ENCODE measurements at places on chromosomes 2 and 18.

DNA sequence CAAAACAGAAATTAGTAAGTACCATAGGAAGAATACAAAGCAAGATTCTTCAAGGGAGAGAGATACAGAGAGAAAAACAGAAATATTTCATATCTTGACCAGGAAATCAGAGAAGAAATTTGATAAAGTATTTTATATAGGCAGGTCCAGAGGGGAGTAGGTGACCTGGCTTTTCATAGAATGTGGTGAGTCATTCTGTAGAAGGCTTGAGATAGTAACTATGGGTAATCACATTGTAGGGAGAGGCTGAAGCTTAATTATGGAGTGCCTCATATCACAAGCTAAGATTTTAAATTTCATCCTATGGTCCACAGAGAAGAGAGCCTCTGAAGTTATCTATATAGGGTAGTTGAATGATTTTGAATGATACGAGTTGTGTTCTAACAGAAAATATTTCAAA, 195.0 kb upstream of the CYRIA start:
- DNase-seq: no peak

GRCh38 chr2:85823951-85824350, 64.8 kb downstream of the ST3GAL5 start:
- DNase-seq: no peak

- DNase-seq: no peak
Measured at GRCh38 chr2:62806231-62806630, 100.7 kb downstream of the EHBP1 start.

- no peak for DNase-seq
Measured at GRCh38 chr2:29518010-29518409, 402.8 kb downstream of the CLIP4 start.

DNA sequence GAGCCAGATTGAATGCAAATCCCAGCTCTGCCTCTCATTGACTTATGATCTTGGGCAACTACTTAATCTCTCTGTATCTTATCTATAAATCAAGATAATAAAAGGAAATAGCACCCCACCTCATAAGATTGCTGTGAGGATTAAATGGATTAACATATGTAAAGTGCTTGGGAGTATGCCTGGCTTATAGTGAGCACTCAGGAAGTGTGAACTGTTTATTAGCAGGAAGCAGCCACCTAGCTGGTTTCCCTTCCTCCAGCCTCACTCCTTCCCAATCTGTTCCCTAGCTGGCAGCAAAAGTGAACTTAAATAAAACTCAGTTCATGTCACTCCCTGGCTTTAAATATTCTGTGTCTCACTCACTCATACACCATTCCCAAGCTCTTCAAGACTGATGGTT, 526.6 kb upstream of the PKDCC start:
- DNase-seq: no peak

GRCh38 chr2:27522400-27522945, 25.8 kb downstream of the GCKR start:
- DNase-seq: no peak

DNA sequence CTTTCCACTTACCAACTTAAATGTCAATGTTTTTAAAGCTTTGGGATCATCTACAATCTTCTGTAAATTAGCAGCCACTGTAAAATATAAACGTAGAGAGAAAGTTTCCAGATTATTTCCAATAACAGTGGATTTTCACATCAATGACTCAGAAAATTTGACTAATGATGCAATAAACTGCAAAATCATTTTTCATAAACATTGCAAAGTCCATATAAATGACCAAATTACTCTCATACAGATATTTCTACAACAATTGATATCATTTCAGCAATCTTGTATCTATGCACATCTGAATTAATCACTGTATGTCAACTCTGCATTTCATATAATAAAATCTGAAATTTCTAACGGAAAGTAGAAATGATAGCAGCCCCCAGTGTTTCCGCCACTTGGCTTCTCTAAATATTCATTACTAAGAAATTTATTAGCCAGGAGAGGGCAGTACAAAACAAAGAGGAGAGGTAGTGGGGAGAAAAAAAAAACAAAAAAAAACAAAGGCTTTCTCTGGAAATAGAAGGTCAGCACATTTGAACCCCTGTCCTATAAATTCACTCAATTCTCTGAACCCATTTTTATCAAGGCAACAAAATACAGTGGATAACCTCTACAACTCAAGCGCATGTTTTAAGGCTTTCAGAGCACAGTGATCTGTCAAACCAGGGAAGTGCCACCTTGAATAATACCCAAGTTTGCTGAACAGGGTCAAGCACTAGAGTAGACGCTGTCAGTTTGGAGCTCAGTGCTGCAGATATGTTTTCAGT, 282.6 kb downstream of the STK39 start:
- DNase-seq: no peak

DNA sequence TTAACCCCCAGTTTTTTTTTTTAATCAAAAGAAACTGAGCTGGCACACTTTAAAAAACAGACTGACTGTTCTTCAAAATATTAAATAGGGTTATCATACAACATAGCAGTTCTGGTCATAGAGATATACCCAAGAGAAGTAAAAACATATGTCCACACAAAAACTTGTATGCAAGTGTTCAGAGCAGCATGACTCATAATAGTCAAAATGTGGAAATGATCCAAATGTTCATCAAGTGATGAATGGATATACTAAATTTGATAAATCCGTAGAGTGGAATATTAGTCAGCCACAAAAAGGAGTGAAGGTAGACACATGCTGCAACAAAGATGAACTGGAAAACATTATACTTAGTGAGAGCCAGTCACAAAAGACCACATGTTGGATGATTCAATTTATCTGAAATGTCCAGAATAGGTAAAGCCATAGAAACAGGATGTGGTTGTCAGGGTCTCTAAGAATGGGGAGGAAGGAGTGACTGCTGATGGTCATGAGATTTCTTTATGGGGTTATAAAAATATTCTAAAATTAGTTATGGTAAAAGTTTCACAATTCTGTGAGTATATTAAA, 5.1 kb downstream of the SMIM21 start:
- DNase-seq: no peak

DNA sequence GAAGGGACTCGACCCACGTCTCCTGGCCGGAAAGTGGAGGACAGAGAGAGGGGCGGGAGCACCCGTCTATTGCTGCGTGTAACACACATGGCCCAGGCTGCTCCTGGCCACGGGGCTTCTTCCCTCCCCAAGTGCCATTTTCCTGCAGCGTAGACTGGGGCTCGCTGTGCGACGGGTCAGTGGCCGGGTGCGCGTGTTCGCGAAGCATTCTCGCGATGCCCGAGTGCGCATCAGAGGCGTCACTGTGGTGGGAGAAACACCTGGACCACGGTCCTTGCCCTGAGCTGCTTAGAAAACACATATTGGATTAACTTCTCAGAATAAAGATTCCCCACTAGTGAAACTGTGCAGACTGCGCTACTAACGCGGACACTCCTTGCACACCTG, 200.8 kb downstream of the EIPR1 start:
- no peak for DNase-seq

GRCh38 chr2:161233858-161234431, 73.7 kb downstream of the TANK start:
- DNase-seq: no peak

DNA sequence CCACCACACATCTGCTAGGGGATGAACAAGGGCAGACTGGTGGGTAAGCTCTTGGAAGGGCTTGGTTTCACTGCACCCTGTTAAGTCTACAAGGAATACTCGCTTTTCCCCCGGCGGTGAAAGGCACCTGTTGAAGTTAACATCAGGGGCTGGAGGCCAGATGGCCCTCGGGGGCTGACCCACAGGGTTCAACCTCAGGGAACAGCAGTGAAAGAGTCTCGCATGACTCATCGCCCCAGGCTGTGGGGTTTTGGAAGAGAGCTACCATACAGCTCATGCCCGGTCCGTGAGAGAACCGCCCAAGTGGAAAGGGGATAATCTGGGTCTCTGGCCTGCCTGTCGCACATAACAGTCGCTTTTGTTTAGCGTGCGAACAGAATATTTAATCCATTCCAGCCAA, 748.0 kb downstream of the DPP10 start:
- DNase-seq: no peak

DNA sequence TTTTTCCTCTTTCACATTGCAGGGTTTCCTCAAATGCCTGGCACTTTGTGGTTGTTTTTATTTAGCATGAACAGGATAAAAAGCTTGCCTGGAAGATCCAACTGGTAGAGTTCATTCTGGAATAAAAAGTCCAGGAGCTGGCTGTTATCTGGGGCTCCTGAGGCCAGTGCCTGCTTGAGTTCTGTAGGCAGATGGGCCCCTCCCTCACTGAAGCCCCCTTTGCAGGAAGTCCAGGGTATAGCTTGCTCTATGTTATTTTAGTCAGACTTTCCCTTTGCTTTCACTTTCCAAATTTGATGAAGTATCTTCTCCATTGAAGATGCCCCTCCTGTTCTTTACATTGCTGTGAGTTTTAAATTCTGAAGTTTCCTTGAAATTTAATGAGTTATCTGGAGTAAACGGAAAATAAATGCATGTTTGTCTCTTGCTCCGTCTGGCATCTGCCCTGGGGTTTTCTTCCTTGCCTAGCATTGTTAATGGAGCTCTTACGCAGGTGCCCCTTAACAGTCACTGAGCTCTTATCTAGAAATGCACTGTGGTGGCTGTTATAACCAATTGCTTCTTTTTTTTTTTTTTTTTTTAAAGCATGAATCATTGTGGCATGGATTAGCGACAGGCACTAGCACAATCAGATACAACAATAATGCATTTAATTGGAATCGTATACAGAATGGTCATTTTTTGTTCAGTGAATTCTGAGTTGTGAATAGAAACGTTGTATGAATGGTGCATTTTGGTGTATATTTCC, 27.0 kb upstream of the LPIN1 start:
- no peak for DNase-seq

GRCh38 chr2:31693882-31694281, 113.1 kb upstream of the SRD5A2 start:
- no peak for DNase-seq

DNA sequence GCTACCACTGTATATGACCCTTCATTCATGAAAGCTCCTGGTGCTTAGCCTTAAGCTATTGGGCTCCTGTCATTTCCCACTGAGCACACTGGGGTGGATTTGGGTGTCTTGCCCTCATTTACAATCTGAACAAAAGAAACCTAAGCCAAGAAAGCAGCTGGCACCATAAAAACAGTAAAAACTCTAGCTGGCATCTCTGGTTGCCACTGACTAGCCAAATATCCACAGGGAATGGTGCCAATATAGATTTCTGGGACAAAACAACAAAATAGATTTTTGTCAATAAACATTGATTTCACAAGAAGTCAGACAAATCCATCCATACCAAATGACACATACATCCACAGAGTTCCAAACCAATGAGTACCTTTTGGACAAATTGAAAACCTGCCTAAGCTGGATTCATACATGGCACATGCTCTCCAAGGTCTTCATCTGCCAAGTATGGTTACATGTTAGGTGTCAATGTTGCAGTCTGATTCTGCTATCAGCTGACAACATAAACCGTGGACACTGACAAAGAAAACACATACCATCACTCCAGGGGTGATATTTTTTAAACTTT, 1081.5 kb upstream of the ZEB2 start:
- no peak for DNase-seq

DNA sequence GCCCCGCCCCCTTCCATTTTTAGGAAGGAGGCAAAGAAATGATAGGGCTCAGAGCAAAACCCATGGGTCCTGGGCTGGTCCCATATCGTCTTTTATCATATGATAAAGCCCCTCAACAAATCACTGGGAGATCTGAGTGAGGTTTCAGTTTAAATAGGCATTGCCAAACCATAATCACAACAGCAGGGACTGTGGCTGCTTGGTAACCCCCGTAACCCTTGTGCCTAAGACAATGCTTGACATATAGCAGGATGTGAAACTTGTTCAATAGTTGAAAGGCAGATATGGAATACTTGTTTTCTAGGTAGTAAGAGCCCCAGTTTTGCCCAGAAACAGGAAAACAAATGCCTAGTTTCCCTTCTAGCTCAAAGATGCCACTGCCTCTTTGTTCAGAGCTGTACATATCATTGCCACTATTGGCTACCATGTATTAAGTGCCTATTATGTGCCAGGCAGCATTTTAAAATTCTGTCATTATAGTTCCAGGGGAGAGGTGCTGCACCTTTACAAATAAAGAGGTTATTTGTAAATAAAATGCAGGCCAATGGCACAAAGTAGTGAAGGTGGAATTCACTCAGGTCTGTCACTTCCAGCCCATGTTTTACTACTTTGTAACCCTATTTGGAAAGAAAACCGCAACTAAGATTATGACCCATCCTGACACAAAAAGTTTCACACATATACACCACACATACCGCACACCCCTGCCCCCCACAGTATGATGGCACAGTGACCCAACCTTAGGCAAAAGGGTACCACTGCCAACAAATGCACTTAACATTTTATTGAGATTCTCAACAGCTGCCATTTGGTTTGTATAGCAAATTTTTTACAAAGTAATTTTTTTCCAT, 14.2 kb downstream of the NAGK start:
- no peak for DNase-seq

GRCh38 chr2:105143467-105144151, 97.9 kb upstream of the GPR45 start:
- no peak for DNase-seq

DNA sequence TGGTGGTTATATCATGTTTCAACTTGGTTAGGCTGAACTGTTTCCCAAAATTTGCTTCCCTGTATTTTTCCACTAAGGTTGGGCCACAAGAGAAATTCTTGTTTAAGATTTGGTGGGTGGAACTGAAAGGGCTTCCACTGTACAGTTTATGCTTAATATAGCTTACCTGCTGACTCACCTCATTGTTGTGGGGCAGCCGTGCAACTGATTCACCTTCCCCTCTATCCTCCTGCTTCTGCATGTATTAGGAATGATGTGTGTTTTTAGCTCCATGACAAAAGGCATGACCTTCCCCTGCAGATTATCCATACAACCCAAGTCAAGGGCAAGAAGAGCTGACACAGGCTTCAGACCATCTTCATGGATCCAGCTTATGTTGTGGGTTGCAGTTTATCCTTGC, 98.4 kb upstream of the GULP1 start:
- no peak for DNase-seq

DNA sequence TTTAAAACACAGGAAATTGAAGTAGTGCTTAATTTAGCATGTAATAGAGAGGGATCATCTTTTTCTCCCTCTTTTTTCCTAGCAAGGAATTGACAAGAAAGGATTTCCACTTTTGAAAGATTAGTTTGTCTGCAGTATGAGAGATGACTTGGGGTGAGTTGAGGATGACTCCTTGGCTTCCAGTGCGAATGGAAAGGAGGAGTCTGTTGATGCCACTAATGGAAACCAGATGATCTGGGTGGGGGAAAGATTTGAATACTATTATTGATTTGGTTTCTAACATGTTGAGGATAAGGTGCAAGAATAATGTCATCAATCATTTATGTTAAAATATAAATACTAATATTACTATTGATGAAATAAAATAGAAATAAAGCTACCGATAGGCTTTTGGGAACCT, 205.4 kb downstream of the PPP1R1C start:
- DNase-seq: no peak

- DNase-seq: peak; percentile 87
Measured at GRCh38 chr2:20291106-20291564, 59.5 kb downstream of the PUM2 start.

DNA sequence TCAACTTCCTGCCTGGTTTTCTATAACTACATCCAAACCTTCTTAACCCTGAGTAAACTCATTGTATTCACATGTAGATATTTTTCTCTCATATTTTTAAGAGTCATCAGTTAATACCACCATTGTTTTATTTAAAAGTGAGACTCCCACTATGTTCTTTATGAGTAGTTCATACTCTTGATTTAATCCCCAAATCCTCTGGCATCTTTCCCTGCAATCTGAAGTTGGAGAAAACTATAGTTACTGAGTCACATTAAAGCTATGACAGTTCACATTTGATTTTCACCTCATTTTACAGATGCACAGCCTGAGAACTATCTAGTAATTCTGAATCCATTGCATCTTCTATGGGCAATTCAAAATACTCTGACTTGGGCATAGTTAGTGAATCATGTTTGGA, 1358.7 kb upstream of the NRXN1 start:
- DNase-seq: no peak

GRCh38 chr18:9106800-9107584, 4.5 kb downstream of the NDUFV2 start:
- DNase-seq: no peak

Measured in NCI-H1694 (cell line).